ENCODE measurements at places on chromosomes 2 and 18.

DNA sequence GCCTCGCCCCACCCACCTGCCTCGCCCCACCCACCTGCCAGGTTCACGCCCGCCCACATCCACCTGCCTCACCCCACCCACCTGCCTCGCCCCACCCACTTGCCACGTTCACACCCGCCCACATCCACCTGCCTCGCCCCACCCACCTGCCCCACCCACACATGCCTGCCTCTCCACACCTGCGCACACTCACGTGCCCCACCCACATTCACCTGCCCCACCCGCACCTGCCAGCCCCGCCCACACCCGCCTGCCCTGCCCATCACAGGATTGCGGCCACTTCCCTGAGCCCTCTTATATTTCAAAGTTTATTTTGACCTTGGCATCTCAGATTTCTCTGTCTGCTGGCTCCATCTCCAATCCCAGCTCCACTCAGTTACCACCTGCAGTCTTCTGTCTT lies 217.5 kb upstream of the SOX11 start:
- DNase-seq: no peak

DNA sequence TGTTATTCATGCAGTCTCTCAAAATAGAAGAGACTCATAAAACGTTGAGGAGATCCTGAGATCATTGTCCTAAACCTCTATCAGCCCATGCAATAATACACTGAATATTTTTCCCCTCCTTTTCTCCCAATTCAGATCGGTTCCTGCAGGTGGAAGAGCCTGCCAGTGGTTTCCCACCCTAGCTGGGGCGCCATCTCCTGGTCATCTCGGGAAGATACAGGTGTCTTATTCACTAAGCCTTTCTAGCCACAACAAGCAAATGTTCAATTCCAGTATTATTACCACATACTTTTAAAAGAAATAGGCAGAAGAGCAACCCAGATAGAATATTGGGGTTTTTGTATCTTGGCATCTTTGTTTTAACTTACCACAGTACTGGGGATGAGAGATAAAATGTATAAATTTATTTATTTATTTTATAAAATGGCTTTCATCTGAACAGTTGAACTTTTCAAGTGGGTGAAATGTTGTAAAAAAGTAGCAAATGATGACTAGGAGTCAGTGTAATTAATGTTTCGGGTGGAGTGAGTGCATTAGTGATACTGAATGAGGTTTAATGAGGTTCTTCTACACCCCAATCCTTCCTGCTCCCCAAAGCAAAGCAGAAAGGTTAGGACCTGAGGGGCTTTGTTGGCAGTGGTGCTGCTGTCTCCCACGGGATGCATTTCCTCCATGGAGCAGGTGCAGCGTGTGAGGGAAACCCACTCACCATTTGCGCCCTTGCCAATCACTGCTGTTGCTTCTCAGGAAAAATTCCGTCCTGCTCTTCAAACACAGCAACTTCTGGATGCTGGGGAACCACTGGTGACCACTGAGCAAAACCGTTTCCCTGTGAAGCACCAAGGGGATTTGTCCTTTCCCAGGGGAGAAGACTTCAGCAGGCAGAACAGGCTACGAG lies 147.1 kb upstream of the FHL2 start:
- DNase-seq: peak; percentile 33

DNA sequence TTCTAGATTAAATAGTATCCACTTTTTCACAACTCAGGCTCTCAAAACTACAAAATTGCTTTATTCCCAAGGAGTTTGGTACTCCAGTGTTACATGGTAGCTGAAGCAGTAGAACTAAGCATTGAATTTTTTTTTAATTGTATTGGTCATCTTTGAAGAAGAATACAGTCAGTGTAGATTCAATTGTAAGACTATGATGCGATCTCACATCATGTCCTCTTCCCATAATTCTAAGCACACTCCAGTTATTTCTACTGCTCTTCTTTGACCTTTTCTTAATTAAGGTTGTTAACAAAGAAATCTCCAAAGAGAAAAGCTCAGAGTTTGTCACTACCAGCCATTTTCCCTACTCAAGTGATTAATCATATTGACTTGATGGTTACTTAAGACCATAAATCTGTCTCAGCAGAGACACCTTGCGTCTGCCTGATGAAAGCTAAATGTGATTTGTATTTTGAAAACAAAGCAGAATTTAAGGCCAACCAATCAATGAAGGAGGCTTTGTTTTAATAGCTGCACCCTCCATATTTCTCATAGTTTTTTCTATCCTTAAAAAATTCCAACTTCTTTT lies 130.2 kb downstream of the DTNA start:
- no peak for DNase-seq

GRCh38 chr2:30273574-30273929 lies 42.2 kb downstream of the LBH start:
- no peak for DNase-seq

- peak; percentile 47 for DNase-seq
Observed at GRCh38 chr2:174771631-174772471, 7.6 kb upstream of the CHRNA1 start.

- no peak for DNase-seq
Observed at GRCh38 chr2:222309361-222309760, 10.6 kb upstream of the PAX3 start.

DNA sequence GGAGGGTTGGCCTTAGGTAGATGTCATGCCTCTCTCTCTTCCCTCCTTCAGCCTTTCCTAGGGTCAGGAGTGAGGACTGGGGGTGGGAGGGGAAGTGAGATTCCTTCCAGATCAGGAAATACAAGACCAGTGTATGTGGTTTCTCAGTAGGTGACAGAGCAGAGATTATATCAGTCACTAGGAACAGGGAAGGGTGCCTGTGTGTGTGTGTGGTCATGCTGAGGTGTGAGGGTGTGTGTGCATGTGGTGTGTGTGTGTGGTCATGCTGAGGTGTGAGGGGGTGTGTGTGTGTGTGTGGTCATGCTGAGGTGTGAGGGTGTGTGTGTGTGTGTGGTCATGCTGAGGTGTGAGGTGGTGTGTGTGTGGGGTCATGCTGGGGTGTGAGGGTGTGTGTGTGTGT lies 259.8 kb downstream of the LOXHD1 start:
- DNase-seq: no peak

GRCh38 chr2:85390941-85391669 lies 19.1 kb downstream of the CAPG start:
- DNase-seq: no peak

Data from DMS79 treated with DMSO at 0.1 percent for 48 hours (cell line).